ENCODE measurements at places on chromosomes 2 and 18.

DNA sequence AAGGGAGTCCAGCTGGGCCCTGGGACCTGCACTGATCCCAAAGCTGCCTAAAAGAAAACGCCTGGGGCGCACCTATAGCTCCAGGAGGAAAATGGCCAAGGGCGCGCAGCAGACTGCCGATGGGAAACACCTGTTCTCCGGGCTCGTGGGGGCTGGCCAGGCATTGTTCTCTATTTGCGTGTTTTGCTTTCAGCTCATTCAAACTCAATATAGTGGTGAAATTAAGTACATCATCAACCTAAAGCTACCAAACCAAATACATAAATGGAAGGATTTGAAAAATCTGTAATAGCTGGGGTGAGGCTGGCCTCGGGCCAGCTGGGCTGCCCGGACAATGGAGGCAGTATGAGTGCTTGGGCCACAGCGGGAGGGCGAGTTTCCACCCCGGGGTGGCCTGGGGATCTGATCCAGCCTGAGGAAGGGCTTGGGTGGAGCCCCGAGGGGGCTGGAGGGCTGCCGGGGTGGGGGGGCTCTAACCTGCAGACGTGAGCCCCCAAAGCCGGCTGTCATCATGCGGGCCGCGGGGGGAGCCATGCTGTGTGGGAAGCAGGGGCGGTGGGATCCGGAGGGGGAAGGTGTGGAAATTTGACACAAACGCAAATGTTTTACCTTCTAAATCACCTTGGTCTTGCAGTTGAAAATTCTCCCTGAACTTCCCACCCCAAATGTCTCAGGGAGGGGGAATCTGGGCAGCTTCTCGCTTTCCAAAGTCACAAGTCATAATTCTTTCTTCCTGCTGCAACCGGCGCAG is 77.6 kb downstream of the ASB1 start:
- DNase-seq, result no peak

DNA sequence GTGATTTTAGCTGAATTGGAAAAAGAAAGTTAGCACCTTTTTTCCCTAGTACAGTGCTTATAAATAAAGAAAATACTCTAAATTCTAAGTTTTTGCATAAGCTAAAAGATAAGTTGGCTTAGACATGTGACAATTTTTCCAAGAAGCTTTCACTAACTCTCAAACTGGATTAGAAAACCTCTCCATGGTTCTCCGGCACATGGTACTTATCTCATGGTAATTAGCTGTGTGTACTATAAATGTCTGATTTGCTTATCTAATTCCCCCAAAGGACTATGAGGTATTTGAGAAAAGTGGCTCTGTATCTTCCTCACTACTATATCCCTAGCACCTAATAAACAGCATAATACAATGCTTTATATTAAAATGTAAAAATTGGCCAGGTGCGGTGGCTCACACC is 71.1 kb downstream of the ROCK1 start:
- no peak for DNase-seq

GRCh38 chr2:53877556-53877955 is 17.8 kb upstream of the GPR75 start:
- no peak for DNase-seq

GRCh38 chr18:62061821-62062478 is 124.9 kb downstream of the PIGN start:
- no peak for DNase-seq

DNA sequence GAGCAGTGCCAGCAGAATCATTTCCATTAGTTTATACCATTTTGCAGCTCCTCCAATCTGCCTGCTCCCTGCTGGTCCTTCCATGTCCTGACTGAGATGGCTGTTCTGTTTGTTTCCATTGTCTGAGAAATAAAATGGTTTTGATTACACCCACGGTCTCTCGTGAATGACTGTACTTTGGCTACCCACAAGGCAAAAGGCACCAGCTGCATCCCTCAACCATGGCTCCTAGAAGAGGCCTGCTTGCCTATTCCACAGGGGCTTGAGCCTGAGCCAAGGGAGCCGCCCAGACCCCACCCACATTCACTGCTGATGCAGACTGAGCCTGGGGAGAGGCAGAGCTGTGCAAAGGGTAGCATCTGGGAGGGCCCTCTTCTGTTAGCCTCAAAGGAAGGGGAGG is 31.2 kb downstream of the MARCHF4 start:
- DNase-seq, result no peak
